Stromal cell of bone marrow (primary cell): ENCODE measurements at places on chromosomes 7 and 10.

DNA sequence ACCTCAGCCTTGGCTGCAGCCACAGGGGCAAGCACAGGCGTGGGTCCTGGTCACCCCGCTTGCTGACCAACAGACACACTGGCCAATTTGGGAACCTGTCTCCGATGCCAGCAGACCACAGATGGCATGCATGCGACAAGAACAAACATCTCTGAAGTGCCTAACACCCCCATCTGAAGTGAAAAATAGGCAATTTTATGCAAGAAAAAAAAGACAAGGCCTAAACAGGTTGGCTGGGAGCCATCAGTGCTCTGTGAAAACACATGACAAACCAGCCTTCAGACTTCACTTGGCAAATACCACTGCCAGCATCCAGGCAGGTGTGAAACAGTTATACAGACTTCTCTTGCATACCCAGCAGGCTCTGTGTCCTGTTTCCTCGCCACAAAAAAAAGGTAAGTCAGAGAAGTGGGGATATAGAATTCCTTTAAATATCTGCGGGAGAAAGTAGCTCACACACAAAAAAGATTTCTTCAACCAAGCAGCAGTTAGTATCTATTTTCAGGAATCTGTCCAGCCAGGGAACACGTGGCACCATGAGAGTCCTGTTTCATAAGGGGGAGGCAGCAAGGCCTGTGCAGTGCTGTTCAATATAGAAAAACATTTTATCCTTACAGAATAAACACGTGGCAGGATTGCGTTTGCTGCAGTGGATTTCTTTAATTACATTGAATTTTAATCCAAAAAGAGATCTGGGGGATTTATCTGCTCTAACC, 293.4 kb upstream of the MKLN1 start:
- DNase-seq = no peak

GRCh38 chr10:35908451-35908850, 266.4 kb upstream of the FZD8 start:
- DNase-seq = no peak

DNA sequence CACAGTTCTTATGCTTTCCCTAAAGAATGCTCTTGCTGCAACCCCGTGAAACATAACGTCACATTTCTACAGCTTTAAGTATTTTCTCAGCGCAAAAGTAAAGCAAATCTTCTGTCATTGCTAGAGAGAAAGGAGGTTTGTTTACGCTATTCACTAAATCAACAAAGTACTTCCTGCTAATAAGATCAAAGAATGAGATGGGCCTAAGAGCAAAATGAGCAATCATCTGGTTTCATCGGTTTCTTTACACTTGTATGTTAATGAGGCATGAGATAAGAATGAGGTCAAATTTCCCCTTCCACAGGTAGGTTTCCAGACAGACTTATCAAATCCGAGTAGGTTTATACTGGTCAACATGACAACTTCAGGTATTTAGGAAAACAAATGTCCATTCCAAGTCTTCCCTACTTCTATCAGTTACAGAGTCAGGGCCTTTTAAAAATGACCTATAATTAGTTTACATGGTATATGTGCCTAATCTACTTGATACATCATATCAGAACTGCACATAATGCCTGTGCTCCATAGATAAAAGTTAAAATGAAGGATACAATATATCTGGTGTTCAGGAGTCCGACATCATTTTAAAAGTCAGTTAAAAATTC, 8.4 kb downstream of the USP6NL start:
- no peak for DNase-seq

DNA sequence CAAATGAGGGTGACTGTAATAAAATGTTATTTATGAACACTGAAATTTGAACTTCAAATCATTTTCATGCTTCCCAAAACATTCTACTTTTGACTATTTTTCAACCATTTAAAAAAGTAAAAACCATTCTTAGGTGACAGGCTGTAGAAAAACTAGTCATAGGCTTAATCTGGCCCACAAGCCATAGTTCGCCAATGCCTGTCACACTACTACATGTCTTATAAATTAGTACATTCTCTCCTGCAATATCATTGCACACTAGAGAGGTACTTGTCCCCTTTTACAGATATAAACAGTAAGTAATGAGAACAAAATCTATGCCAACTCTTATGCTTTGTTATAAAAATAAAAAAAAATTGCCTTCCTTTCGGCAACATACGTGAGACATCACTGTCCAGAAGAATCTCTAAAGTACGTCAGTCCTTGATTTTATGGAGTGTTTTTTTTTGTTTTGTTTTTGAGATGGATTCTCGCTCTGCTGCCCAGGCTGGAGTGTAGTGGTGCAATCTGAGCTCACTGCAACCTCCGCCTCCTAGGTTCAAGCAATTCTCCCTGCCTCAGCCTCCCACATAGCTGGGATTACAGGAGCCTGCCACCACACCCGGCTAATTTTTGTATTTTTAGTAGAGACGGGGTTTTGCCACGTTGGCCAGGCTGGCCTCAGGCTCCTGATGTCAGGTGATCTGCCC, 23.2 kb downstream of the UPF2 start:
- DNase-seq = no peak

DNA sequence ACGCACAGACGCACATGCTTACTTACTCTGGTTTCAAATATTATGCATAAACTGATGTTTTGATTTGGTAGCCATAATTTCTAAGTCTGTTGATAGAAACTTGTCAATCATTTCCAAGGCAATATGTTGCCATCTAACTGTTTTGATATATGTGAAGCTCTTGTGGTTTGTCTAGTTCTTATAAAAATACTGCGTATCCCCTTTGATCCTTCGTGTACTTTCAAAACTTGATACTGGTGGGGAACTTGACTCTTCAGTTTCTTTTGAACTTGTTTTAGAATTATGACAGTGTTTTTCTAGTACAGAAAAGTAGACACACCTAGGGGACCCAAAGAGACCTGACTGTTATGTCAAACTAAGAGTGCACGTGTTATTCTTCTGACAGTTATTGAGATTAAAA, 708.0 kb downstream of the LRMDA start:
- DNase-seq = no peak

GRCh38 chr7:2921653-2922347, 77.7 kb upstream of the GNA12 start:
- no peak for DNase-seq

GRCh38 chr10:91610919-91611318, 22.0 kb downstream of the PPP1R3C start:
- DNase-seq = no peak

- no peak for DNase-seq
These were observed 58.1 kb upstream of the KIAA1217 start for GRCh38 chr10:24150853-24151252.

- DNase-seq = no peak
These were observed 22.5 kb upstream of the MMP21 start for GRCh38 chr10:125797994-125798662.

GRCh38 chr10:13945390-13946208, 358.8 kb downstream of the PRPF18 start:
- DNase-seq = no peak

DNA sequence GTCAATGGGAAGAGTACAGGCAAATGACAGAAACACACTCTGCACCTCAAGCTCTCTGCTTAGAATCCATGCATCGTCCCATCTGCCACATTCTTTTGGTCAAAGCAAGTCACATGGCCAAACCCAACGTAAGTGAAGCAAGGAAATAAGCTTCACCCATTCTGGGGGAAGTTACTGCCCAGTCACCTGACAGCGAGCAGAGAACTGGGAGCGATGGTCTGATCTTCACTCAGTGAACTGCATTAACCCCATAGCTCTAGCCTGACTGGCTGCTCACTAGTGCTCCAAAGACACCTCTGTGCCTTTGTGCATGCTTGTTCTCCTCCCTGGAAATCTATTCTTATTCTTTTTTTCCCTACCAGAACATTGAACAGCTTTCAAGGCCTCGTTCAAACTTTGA, 89.9 kb downstream of the APBB1IP start:
- DNase-seq = no peak

DNA sequence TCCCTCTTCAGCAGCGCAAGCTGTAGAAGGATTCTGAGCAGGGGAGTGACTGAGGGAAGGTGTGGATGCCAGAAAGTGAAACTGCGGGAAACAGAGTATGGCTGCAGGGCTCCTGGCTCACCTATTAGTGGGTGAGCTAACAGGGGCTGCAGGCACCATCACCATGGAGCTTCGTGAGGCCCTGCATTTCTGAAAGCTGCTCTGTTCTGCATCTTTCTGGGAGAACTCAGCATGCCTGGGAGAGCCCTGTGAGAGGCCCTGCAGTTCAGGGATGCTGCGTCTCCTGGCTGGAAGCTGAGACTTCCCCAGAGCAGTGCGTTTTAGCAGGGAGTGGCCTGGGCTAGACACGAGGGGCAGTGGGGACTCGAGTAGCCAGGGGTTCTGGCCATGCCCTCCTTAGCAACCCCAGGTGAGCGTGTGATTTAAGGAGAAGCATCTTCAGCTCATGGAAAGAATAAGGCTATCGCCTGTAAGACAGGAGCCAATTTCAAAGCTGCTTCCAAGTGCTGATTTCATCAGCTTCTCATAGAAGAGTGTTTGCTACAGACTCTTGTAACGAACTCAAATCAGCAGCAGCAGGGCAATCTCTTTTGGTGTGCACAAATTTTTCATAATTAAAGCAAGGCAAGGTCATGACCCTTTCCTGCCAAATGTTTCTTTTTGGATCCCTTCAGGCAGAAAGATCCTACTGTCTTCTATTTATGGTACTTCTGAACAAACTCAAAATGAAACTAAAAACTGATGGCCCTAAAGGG, 293.6 kb upstream of the ZNF32 start:
- no peak for DNase-seq

GRCh38 chr10:5951167-5951711, 26.1 kb downstream of the IL15RA start:
- no peak for DNase-seq

DNA sequence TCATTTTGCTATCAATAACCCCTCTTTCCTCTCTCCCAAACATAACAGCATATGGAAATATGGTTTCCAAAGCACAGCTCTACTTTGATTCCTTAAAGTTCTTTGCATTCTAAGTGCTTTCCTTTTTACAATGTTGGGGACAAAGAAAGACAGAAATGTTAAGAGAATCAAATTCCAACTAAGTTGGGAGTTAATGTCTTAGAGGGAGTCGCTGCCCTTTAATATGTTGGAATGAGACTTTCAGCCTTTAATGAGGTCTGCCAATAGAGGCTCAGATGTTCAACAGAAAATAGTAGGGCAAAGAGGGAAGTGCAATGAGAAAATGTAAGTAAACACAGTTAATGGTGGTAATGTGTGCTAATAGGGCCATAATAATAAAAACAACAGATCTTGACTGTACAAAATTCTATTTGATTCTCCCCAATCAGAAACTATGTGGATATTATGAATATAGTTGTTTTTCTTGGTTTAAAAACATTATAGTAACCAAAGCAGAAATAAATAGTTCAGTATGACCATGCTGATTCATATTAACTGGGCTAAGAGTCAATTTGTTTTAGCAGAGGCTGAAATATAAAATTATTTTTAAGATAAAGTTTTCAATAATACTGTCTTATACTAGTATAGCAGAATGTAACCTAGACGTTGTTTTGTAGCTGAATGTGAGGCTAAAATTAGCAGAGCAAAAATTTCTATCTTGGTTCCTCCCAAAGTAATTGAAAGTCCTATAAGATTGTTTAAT, 10.3 kb downstream of the HYCC1 start:
- DNase-seq = no peak

DNA sequence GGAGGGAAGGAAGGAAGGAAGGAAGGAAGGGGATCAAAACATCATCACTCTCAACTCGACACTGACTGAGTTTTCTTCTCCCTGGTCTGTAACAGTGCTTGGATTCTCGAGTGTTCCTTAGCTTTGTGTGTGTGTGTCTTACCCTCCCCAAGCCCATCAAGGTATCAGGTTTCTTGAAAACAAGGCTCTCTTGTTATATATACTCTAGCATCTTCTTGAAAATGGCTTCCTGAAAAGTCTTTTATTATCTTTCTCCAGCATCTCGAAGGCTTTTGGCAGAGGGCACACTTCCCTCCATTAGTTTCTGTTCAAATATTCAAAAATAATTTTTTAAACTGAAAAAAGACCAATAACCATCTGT, 13.4 kb downstream of the SERPINE1 start:
- DNase-seq = no peak

DNA sequence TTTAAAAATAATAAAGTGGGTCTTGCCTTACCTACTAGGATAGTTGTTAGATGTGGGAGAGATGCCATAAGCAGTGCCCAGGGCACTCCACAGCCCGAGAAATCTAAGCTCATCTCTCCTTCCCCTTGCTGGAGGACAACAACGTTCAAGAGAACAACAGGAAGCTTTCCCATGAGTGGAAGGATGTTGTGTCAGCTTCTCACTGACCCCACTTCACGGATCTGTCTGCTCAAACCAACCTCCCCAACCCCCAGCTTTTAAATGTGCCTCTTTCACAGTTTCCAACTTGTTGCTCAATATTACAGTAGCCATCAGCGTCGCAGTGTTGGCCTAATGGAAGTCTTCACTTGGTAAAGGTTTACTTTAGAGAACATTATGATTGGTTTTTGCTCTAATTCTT, 72.1 kb downstream of the PTPRE start:
- no peak for DNase-seq

GRCh38 chr10:26407406-26407969, 30.7 kb upstream of the APBB1IP start:
- peak; percentile 96 for DNase-seq

GRCh38 chr10:11906714-11907113, 83.6 kb downstream of the PROSER2 start:
- no peak for DNase-seq
